Ascending aorta (tissue), 2 donors: ENCODE measurements at places on chromosomes 16 and 17.
A peak's percentile ranks its signal among the peaks of the same experiment; 100 is the strongest.

DNA sequence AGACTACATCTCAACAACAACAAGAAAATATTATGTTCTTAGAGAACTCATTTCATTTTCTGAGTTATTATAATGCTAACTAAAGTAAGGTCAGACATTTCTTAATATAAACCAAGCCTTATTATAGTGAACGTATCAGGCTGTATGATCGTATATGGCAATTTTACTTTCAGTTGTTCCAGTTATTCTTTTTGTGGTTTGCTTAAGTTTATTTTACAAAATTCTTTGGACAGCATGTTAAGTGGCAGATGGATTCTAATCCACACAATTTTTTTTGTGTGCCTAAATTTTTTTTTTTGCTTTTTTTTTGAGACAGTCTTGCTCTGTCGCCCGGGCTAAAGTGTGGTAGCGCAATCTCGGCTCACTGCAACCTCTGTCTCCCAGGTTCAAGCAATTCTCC is 59.0 kb downstream of the VMP1 start:
- no peak overlapping the region for H3K4me3 ChIP-seq
- DNase-seq: no peak
- H3K4me1 ChIP-seq: no peaks in the 10 kb centered on the region
- H3K27me3 ChIP-seq: no peaks in the 10 kb centered on the region

GRCh38 chr17:8122924-8123694 is 797 bp downstream of the HES7 start:
- H3K4me1 ChIP-seq: peaks cover 54% of the 10 kb centered on the region
- H3K27me3 ChIP-seq: no peaks in the 10 kb centered on the region
- H3K27ac ChIP-seq: no peak overlapping the region
- no peak for DNase-seq
- H3K36me3 ChIP-seq: no peaks in the 10 kb centered on the region

DNA sequence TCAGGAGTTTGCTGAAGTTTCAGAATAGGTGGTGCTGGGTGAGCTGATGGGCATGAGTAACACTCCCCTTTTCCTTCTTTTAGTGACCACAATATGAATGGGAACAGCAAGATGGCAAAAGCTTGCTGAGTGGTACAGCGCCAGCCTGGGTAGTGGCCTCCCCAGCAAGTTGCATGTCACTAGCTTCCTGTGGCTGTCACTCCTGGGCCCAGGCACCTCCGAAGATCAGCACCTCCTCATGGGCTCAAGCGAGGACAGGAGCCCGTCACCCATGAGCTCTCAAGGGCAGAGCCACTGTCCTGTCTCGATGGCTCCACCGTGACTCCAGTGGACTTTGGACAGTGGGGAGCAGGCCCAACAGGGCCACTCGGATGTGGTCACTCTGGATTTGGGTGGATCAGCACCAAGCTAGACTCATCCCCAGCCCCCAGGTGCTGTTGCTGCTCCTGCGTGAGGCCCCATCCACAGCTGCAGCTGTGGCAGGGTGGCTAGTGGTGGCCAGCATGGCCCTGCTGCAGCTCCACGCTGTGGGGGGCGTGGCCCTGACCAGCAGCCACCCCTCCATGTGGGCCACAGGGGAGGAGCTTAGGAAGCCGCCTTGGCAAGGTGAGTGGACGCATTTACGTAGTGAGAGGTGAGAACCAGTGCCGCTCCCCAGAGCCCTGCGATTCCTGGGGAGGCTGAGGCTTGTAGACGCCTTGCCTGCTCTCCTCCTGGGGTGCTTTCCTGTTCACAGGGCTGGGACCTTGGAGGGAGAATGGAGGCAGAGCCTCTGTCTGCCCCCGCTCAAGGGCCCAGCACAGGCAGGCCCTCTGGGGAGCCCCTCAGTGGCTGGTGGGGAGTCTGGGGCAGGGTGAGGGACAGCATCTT is 13.6 kb upstream of the DNASE1 start:
- H3K27ac ChIP-seq: no peak overlapping the region
- no peaks in the 10 kb centered on the region for H3K4me1 ChIP-seq
- no peaks in the 10 kb centered on the region for H3K27me3 ChIP-seq
- H3K36me3 ChIP-seq: peaks cover 29% of the 10 kb centered on the region
- DNase-seq: no peak

DNA sequence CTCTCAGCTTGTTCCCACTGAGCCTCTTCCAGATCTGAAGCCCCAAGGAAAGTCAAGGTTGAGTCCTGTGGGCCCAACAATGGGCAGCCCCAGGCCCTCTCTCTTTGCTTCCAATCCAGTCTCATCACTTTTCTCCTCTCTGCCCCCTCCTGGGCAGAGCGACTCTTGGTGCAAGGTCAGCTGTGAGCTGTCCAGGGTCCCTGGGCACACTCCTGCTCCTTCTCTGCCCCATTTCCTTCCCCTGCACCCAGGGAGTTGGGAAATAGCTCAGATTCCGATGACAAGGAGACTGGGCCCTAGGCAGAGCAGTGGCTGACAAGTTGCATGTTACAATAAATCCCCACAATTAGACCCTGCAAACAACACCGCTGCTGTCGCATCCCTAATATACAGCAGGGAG is 16.1 kb upstream of the CRHR1 start:
- no peaks in the 10 kb centered on the region for H3K4me1 ChIP-seq
- H3K27me3 ChIP-seq: no peaks in the 10 kb centered on the region
- no peaks in the 10 kb centered on the region for H3K36me3 ChIP-seq
- no peak overlapping the region for H3K4me3 ChIP-seq

DNA sequence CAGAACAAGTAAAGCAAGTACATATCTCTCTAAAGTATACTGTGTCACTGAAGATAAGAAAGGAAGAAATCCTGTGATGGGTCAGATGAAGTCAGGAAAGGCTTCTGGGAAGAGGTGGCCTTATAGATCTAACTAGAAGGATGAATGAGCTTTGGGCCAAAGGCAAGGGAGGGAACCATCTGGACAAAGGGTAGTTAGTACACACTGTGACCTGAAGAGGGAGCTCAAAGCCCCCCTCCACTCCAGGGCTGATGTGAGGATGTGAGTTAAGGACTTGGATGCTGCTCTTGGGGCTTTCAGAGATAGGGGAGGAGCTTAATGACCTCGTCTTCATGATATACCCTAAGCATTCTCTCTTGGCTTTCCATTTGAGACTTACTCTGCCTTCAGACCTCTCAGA is 185.3 kb upstream of the CACNG3 start:
- DNase-seq: peak; percentile 22
- no peaks in the 10 kb centered on the region for H3K27me3 ChIP-seq
- H3K27ac ChIP-seq: no peak overlapping the region
- no peaks in the 10 kb centered on the region for H3K36me3 ChIP-seq
- no peak overlapping the region for H3K4me3 ChIP-seq
